Right lobe of liver (tissue), 6 donors: ENCODE measurements at places on chromosomes 1 and 21. TPM values are rescaled to one million over a fixed set of nuclear protein-coding genes. Genes with fewer than 3 reads are reported as not detected.
A peak's percentile ranks its signal among the peaks of the same experiment; 100 is the strongest.

CNIH3 gene
- total RNA-seq, result 0.66 TPM

QSOX1 gene
- total RNA-seq, result 61.4 TPM

AGL gene
- 26.9 TPM for total RNA-seq

CYP4X1 gene
- 2.2 TPM for total RNA-seq

- H3K4me1 ChIP-seq, result no peaks in the 10 kb centered on the region
- no peaks in the 10 kb centered on the region for H3K27me3 ChIP-seq
- no peaks in the 10 kb centered on the region for H3K36me3 ChIP-seq
Observed at GRCh38 chr1:44941424-44942324, 44.7 kb downstream of the EIF2B3 start.

DNA sequence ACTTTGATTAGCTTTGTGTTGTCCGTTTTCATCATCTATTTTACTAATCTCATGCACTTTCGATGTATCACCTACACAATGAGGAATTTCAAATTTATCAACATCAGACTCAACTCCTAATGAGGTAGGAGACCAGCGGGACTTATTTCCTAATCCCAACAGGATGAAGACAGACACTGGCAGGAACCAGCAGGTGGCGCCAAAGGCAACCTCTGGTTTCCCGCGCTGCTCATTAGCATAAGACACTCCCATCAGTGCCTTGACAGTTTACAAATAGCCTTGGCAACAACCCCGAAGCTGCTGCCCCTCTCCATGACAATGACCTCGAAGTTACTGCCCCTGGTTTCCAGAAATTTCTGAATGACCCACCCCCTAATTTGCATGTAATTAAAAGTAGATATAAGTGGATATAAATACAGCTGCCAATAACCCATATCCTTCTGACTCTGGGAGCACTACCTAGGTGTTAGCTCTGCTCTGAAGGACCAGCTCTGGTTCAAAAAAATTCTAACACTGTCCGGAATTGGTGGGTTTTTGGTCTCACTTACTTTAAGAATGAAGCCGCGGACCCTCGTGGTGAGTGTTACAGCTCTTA lies 974.8 kb downstream of the ADGRL2 start:
- no peak overlapping the region for H3K4me3 ChIP-seq
- no peaks in the 10 kb centered on the region for H3K36me3 ChIP-seq
- no peaks in the 10 kb centered on the region for H3K4me1 ChIP-seq
- no peaks in the 10 kb centered on the region for H3K27me3 ChIP-seq
- no peak for DNase-seq
- H3K27ac ChIP-seq, result no peak overlapping the region

DNA sequence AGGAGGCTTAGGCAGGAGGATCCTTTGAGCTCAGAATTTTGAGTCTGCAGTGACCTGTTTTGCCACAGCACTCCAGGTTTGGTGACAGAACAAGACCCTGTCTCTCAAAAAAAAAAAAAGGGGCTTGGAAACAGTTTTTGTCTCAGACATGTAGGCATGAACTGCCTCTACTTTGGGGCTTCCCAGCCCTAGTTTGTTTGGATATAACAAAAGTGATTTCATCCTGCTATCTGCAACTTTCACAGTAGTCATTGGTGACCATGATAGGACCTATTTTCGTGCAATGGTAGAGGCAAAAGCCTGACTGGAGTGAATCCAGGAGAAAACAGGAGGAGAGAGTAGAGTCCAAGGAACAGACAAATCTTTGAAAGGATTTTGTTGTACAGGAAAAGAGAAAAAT lies 20.3 kb upstream of the EVI5 start:
- no peak overlapping the region for H3K4me3 ChIP-seq
- H3K27me3 ChIP-seq, result no peaks in the 10 kb centered on the region
- peak overlapping the region; percentile 63 for H3K27ac ChIP-seq
- H3K36me3 ChIP-seq, result no peaks in the 10 kb centered on the region

GRCh38 chr21:46226920-46227599 lies 1.5 kb downstream of the LSS start:
- H3K27ac ChIP-seq, result peak overlapping the region; percentile 72
- DNase-seq, result no peak
- peaks cover 13% of the 10 kb centered on the region for H3K4me1 ChIP-seq
